ENCODE measurements at places on chromosomes 7 and 10.
A peak's percentile ranks its signal among the peaks of the same experiment; 100 is the strongest.

GRCh38 chr7:44386139-44386913, 60.9 kb upstream of the CAMK2B start:
- no peak for DNase-seq

GRCh38 chr7:95482424-95482823, 3.3 kb upstream of the ASB4 start:
- no peak for DNase-seq

GRCh38 chr10:79221110-79222051, 125.9 kb upstream of the PPIF start:
- peak; percentile 95 for DNase-seq

DNA sequence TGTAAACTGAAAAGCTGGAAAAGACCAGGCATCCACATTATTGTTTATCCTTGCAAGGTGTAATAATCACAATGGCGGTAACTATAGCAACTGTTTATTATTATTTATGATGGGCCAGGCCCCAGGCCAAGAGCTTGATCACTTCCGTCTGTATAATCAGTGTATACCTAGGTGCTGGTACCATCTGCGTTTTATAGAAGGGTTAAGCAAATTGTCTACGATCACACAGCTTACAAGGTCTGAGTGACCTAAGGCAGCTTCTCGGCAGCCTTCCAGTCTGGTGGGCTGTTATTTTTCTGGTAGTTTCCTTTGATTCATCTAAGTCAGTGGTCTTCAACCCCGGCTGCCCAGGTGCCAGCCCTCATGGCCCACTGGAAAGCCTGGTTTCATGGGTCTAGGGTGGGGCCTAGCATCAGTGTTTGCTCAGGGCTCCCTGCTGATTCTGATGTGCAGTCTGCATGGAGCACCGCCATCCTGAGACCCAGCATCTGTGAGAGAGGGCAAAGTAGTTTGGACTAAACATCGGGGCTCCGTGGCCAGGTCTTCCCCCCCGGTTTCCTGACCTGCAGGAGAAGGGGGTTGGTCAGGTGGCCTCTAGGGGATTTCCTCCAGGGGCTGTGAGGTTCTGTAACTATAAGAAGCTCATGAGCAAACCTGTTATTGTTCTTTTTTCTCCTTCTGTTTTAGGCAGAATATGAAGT, 146.4 kb downstream of the RGS10 start:
- DNase-seq = no peak

DNA sequence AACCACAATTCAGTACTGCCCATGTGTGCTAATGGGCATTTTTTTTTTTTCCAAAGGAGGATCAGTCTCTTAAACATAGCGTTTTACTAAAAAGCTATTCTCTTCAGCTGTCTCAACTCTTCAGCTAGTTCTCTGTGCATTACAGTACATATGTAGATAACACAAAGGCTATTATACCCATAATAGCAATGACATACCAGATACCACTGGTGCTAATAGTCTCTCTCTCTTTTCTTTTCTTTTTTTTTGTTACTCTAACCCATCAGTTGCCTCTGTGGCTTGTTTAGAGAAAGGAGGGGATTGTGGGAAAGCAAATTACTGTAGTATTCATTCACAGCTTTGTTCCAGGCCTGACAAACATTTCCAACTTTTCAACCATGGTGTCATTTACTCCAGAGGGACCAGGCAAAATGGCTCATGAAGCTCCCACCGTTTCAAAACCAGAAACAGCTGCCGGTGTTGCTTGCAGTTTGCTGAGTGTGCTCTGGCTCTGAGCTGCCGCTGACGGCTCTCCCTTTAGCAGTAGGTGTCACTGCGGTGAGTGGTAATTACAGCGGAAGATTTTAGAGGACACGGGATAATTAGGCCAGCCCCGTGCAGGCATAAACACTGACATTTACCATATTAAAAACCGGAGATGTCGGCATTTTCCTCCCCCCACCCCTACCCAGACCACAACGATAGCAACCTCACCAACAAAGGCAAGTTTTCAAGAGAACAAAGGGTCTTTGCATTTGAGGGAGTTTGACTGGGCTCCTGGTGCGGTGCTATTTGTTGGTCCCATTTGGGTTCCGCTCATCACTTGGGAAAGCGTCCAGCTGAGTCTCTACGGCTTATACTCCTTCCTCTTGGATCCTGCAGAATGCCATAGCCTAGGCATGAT, 1005.5 kb downstream of the KCNMA1 start:
- DNase-seq = no peak

GRCh38 chr7:40826411-40827221, 691.8 kb downstream of the SUGCT start:
- DNase-seq = no peak

DNA sequence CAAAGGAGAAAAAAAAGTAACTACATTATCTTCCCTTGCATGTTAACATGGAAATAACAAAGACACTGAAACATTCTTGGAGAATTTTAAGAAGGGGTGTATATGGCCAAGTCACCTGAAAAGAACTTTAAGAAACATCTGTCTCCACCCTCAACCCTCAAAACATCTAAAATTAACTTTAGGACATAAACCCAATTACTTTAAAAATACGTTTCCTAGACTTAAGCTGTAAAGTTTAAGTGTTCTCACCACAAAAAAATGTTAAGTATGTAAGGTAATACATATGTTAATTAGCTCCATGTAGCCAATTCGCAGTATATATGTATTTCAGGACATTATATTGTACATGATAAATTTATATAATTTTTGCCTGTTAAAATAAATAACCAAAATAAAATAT, 71.1 kb upstream of the GLCCI1 start:
- peak; percentile 16 for DNase-seq

DNA sequence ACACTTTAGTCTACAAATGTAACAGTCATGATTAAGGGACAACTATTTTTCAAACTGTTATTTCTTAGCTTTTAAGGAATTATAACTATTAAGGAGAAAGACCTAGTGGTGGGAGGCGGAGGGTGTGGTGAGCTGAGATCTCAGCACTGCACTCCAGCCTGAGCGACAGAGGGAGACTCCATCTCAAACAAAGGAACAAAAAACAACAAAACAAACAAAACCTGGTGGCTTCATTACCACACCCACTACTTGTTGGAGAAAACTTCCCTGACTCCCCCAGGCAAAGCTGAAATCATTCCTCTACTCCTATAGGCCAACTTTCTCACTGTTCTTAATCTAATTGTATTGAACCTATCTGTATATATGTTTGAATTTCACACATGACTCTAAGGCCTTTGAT, 3.2 kb downstream of the POLR1F start:
- no peak for DNase-seq

- no peak for DNase-seq
Measured at GRCh38 chr10:77120666-77121376, 516.8 kb downstream of the KCNMA1 start.
